ENCODE measurements at places on chromosomes 5 and 9.

DNA sequence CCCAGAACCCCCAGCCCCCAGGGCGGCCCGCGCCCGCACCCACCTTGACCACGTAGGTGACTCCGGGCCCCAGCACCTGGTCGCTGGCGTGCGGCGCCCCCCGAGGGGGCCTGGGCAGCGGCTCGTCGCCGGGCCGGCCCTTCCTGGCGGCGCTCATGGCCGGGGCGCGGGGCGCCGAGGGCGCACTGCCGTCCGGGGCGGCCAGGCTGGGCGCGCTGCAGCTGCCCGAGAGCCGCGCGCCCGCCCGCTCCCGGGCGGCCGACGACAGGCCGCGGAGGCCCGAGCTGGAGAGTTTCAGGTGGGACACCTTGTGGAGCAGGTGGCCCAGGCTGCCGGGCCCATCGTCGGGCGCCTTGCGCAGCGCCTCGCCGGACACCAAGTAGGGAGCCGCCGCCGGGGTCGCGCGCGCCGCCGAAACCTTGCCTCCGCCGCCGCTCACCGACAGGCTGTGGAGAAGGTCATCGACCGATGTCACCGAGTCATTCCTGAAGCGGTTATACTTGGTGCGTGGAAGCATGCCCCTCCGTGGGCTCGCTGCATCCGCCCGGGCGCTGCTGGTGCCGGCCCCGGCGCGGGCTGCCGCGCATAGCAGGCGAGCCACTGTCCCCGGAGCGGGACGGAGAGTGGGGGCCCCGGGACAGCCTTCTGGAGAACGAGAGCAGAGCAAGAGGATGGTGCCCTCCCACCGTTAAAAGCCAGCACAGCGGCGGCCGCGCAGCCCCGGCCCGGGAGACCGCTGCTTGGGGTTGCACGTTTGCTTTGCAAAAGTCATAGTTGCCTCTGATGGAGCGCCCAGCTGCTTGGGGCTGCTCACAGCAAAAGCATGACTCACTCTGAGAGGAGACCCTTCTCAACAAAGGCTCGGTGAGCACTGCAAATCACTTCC, at the start of gene SHC3:
Gene SHC3, minus strand, starts transcription at position 875 of the 886 bp plus-strand sequence. Its CDS starts 358 bp downstream, at position 517.
- DNase-seq = no peak

DNA sequence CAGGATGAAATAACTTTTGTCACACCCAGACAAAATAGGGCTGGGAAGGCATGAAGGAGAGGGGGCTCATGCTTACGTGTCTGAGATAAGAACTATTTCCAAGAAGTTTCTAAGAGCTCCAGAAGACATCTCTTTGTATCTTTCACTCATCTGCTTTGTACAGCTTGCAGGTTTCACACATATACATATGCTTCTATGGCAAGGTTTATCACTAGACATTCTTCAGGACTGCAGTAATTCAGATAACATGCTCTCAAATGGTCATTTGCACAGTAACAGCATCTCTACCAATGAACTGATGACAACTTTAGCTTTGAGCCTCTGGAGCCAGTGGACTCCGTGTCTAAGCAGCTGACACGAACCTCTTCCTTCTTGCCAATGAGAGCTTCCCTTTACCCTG, 3.2 kb downstream of the OR1J1 start:
- no peak for DNase-seq

- no peak for DNase-seq
Observed at GRCh38 chr5:131968396-131968954, 23.0 kb upstream of the MEIKIN start.

GRCh38 chr5:145598184-145598583, 237.0 kb downstream of the PRELID2 start:
- DNase-seq = no peak

GRCh38 chr5:154858972-154859871, 795 bp downstream of the CNOT8 start:
- DNase-seq = no peak

DNA sequence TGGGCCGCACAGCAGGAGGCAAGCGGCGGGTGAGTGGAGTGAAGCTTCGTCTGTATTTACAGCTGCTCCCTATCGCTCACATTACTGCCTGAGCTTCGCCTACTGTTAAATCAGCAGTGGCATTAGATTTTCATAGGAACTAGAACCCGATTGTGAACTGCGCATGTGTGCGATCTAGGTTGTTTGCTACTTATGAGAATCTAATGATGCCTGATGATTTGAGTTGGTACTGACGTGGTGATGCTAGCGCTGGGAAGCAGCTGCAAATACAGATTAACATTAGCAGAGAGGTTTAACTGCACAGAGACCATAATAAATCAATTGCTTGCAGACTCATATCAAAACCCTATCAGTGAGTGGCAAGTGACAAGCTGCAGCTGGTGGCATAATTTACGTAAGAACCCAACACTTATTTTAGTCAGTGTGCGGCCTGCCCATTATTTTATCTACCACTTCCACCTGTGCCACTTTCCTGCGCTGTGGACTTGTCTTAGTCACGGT, 133.4 kb upstream of the CDH9 start:
- DNase-seq = no peak

GRCh38 chr9:124102363-124102762, 90.8 kb downstream of the LHX2 start:
- DNase-seq = no peak

DNA sequence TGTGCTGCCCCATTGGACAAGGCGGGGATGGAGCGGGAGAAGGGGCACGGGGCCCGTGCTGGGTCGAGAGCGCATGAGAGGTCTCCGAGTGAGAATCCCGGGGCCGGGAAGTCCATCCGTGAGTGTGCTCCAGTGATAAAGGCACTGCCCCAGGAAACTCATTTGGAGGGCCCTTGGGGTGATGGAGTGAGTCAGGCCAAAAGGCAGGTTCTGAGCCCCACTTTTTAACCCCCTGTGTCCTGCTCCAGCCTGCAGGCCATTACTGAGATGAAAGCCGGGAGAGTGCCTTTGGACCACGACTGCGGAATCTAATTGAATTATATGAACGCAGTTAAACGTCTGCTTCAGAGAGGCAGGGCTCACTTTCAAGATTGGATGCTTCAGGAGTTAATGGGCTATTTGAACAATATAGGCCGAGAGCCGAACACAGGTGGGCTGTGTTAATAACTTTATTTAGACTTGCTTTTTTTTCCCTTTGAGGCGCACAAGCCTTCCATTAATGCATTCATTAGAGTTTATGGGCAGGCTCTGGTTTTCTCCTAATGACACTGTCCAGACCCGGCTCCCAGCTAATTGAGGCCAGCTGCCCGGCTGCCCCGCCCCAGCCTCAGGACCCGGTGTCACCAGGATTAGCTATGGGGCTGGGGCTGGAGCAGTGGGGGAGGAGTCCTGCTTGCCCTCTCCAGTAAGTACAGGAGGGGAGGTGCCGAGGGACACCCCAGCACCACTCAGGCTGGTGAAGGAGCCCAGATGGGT, 79.1 kb upstream of the LMX1B start:
- no peak for DNase-seq

DNA sequence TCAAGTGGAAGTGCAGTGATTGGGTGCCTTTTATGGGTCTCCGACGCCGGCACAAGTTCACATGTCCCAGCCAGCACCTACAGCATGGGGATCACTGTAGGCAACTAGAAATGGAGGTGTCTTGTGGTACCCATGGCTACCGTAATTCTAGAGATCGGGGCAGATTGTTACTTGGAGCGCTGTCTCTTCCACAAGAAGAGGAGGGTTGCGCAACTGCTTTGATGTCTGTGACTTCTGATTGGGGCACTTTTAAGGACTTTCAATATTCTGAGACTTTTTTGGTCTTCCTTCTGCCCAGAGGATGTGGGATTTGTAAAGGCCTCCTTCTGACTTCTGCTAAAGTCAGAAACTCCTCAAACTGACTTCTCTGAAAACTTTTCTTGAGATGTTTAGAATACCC, 41.9 kb downstream of the GLRX start:
- DNase-seq = no peak

DNA sequence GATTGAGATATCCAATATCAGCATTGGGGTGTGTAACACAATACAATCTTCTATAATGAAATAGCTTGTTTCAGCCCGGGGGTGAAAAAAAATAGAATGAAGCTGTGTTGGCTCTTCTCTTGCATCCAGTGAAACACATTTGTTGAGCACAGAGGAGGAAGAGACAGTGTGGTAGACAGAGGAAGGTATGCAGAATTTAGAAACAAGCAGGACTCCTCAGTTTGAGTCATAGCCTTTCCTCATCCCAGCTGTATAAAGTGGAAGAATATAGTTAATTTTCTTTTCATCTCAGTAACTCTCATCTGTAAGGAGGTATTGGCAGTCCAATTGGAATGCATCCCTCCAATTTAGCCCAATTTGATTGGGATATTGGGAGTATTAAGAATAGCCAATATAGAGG, 302.2 kb upstream of the VLDLR start:
- no peak for DNase-seq

- DNase-seq = no peak
Observed at GRCh38 chr5:122076669-122077365, 1.2 kb downstream of the LOX start.

DNA sequence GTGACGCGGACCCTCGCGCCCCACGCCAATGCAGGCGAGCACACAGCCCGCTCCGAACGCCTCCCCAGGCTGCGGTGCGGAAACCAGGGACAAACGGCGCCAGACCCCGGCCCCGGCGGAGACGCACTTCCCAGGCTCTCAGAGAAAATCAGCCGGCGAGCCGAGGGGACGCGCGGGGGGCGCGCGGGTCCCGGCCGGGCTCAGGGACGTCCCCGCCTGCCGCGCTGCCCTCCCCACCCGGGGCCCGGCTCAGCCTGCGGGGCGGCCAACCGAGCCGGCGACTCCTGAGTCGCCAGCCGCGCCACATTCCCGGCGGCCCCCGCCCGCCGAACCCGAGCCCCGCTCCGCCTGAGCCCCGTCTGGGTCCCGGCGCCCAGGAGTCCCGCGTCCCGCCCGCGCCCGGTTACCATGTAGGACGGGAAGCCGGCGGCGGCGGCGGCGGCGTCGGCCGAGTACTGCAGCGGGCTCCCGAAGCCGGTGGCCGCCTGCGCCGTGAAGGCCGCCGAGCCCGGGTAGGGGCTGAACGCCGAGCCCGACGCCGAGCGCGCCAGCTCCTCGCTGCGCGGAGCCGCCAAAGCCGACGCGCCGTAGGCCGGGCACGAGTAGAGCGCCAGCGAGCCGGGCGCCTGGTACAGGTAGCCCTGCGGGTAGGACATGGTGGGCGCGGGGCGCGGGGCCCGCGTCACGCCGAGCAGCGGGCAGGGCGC, 566 bp downstream of the IRX2 start:
- no peak for DNase-seq

DNA sequence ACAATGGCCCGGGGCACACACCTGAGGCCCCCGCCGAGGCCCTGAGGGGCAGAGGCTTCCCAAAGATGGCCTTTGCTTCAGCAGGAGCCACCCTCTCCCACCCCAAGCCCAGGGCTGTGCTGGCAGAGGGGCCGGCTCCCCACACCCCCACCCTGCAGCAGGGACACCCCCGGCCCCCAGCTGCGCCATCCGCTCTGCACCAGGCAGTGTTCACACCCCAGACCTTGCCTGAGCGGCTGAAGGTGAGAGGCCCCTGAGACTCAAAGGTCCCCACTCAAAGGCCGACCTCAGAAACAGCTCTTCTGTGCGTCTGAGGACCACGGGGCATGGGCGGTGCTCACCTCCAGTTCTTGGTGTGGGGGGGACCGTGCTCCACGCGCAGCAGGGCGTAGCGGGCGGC, 37.6 kb downstream of the SLC12A7 start:
- DNase-seq = no peak

- no peak for DNase-seq
Observed at GRCh38 chr9:71349218-71349617, 227.8 kb upstream of the TRPM3 start.

DNA sequence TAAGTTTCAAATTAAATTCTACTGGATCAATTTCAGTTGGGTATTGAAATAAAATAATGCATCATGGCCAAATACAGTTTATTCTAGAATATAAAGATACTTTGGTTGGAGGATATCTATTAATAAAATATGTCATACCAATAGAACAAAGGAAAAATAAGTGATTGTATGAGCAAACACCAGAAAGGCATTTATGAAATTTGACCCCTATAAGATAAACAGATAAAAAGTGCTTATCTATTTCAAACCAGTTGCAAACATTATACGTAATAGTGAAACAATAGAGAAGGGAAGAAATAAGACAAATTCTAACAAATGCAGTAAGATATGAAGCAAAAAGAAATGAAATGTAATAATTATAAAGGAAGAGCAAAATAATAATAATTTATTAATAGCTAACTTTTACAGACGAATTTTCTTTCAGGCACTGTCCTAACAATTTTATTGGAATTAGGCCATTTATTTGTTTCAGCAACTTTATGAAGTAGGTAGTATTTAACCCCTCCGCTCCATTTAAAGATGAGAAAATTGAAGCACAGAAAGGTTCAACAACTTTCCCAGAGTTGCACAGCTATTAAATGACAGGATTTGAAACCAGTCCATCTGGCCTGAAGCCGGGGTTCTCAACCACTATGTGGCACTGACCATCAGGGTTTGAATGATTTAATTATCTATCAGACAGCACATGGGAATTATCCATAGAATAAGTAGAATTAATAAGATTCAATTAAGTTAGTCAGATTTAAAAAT, 20.8 kb downstream of the ANKRD55 start:
- DNase-seq = no peak

DNA sequence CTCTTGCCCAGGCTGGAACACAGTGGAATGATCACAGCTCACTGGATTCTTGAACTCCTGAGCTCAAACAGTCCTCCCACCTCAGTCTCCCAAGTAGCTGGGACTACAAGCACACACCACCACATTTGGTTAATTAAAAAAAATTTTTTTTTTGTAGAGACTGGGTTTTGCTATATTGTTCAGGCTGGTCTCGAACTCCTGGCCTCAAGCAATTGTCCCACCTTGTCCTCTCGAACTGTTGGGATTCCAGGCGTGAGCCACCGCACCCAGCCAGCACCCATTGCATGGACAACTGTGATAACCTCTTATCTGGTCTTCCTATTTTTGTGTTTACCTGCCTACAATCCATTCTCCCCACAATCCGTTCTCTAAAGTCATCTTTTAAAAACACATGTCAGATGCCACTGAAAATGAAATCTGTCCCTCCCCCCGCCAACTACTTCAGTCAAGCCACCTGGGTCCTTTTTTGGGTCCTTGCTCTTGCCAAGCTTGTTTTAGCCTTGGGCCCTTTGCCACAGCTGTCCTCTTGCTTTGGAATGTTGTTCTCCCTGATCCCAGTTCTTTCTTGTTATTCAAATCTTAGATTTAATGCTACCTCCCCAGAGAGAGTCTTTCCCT, 250.5 kb downstream of the PIK3R1 start:
- no peak for DNase-seq

- no peak for DNase-seq
Observed at GRCh38 chr9:8332331-8332650, 532.7 kb upstream of the DMAC1 start.

DNA sequence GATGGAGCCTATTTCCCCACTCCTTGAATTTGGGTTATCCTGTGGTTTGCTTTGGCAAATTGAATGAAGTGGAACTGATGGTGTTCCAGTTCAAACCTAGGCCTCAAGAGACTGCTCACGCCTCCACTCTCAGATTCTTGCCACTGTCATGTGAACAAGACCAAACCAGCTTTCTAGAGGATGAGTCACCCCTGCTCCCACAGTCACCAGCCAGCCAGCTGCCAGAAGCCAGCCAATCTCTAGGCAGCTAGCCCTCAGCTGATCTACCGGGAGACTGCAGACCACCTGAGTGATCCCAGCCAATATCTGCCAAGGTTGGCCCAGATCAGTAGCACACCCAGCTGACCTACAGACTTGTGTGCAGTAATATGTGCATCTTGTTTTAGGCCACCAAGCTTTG, 300.6 kb downstream of the TMEM38B start:
- no peak for DNase-seq
